BE2C (cell line): ENCODE measurements at places on chromosomes 3 and 15.

- DNase-seq: no peak
Observed at GRCh38 chr15:83960192-83960829, 275.3 kb upstream of the GOLGA6L4 start.

GRCh38 chr3:105322570-105323273 is 44.0 kb upstream of the ALCAM start:
- DNase-seq: no peak

DNA sequence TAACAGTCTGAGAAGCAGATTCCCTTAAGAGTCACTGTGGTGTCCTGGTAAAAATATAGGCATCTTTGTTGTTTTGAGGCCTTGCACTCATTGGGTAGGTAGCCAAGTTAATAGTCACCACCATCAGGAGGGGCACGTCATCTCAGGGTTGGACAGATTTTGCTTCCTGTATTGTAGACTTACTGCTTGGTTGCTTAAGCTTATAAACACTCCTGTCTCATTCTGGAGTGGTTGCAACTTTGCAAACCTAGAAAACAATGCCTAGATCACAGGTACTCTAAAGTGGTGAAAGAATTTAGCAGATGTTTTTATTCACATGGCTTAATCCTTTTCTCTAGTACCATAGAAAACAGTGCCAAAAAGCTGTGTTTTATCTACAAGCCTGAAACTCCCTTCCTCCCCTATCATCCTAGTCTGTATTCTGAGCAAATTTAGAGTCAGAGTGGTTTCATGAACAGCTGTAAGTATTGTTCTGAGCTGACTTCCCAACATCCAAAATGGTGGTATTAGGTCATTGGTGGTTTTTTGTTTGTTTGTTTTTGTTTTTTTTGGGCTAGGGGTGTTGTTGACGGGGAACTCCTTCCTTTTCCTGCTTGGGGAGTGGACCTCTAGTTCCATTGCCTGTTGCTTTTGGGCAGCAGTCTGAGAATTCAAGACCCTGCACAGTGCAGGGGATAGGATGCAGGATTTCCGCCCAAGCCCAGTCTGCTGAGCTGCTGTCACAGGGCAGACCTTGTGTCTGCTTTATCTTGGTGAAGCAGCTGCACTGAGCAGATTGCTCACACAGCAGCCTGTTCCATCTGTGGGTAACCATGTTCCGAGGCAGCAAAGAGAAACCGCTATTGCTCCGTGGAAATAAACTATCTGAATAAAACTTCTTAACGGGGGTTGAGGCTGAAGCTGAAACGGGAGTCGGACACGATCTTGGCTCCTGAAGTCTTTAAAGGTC is 202.0 kb downstream of the AKAP13 start:
- peak; percentile 73 for DNase-seq

- no peak for DNase-seq
Observed at GRCh38 chr3:23494967-23495366, 291.8 kb downstream of the UBE2E2 start.

GRCh38 chr3:19598870-19599269 is 335.1 kb downstream of the EFHB start:
- DNase-seq: no peak

DNA sequence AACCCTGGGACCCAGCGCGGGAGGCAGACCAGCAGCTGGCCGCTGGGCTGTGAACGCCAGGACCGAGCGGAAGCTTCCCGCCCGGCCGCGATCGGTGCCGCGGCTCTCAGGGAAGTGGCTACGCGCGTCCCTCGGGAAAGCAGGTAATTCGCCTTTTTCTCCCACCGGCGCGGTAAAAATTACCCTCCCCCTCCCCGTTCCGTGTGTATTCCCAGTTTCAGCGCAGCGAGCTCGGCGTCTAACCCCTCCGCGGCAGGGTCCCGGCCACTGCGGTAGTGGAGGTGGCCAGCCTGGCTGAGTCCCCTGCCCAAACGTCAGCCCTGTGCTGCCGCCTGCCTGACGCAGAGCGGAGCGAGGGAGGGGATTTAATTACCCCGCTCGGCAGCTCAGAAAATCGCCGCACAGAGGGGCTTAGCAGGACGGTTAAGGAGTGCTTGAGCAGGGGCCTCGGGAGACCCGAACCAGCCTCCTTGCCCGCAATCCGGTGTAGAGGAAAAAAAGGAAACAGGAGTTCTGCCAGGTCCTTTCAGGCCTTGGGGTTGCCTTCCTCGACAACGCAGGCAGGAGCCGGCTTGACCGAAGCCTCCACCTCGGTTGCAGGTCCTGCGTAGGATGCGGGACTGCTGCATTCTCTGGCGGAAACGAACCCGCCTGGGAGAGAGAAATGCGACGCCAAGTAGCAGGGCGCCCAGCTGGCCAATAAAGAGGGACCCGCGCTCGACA is 2.9 kb downstream of the GATA2 start:
- DNase-seq: peak; percentile 67

DNA sequence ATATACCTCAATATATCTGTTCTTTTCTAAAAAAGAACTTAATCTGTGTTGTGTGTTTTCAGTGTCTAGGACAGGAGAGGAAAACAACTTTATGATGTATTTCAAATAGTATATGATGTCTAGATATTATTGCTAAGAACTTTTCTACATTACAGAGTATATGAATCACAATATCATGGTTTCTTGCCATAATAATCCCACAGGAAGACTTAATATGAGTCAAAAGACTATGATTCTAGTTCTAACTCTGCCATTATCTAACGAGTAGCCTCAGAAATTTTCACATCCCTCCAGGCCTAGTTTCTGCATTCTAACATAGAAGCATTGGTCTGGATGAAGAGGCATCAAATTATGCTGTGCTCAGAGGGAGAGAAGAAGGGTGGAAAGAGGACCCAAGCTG is 107.7 kb upstream of the SPRED1 start:
- DNase-seq: no peak

DNA sequence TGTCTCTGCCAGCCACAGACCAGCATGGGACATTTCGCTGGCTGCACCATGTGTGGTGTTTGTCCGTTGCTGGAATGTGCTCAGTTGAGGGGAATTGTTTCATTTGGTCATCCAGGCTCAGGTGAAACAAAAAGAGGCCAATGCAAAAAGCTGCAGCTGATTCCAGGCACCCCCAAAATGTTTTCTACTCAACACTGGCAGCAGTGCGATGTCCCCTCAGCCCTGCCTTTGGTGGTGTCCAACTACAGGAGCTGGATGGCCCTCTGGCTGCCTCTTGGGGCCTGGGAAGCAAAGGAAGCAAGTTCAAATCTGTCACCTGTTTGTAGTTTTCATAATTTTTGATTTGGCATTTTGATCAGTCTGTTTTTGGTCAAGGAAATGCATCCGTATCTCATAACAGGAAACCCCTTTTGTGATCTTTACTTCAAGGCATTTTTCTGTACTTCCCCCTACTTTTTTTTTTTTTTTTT is 141.8 kb downstream of the EEFSEC start:
- no peak for DNase-seq

GRCh38 chr15:57138349-57138788 is 219.9 kb downstream of the TCF12 start:
- DNase-seq: peak; percentile 54

DNA sequence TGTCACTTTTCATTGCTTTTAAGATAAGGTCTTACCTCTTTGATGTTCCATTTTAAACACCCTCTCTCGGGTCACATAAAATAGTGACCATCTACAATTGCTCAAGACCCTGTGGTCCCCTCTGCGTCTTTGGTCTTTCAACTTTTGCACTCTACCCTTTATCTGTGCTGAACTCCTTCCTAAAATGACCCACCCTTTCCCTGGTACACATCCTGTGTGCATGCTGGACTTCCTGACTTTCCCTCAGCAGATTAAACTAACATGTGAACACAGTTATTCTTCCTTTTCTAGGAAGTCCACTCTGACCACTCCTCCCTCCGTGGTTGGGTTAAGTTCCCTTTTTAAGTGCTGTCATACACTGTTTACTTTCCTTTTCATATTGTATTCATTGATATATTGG is 414.2 kb downstream of the GABRB3 start:
- DNase-seq: no peak

GRCh38 chr3:136193278-136194054 is 2.7 kb downstream of the MSL2 start:
- no peak for DNase-seq

GRCh38 chr15:48500595-48500994 is 144.9 kb downstream of the FBN1 start:
- DNase-seq: no peak

DNA sequence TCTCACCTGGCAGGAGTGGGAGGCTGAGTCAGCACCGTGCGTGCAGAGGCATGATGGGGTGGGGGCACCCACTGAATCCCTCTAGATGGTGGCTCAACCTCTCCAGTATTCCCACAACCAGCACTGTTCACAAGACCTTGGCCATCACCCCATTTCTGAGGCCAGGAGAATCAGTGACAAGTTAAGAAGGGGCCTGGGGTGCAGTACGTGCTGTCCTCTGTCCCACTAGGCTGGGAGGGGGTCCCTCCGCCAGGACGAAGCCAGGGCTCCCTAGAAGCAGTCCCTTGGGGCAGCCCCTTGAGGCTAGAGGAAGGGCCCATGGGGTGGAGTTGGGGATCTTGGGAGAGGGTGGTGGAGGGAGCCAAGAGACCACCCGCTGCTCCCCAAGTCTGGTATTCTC is 4.8 kb downstream of the MYL3 start:
- no peak for DNase-seq

- no peak for DNase-seq
Observed at GRCh38 chr15:79680720-79681119, 216.1 kb downstream of the MTHFS start.

GRCh38 chr3:193295985-193296384 is 55.0 kb downstream of the PLAAT1 start:
- no peak for DNase-seq

GRCh38 chr15:67076147-67076843 is 10.9 kb downstream of the SMAD3 start:
- no peak for DNase-seq

DNA sequence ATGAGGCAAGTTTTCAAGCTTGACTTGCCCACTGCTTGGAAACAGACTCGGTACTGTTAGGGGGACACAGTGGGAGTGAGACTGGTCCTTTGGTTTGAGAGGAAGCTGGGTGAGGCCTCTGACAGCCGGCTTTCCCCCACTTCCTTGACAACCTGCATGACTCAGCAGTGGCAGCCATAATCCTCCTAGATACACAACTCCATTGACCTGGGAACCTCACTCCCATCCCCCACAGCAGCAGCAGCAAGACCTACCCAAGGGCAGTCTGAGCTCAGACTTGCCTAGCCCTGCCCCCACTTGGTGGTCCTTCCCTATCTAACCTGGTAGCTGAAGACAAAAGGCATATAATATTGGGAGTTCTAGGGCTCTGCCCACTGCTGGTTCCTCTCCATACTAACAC is 1043.5 kb upstream of the ALCAM start:
- DNase-seq: no peak

GRCh38 chr3:108818404-108818803 is 4.2 kb upstream of the TRAT1 start:
- peak; percentile 29 for DNase-seq

DNA sequence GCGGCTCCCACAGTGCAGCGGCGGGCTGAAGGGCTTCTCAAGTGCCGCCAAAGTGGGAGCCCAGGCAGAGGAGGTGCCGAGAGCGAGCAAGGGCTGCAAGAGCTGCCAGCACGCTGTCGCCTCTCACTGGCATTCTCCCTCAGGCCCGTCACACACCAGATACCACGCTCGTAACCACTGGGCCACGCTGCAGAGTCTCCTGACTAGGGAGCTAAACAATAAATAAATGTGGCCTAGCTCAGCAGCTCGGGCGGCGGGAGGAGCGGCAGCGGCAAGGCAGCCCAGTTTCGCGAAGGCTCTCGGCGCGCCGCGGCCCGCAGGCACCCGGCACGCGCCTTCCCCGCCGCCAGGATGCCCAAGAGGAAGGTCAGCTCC is 55.9 kb upstream of the FAM174B start:
- no peak for DNase-seq

DNA sequence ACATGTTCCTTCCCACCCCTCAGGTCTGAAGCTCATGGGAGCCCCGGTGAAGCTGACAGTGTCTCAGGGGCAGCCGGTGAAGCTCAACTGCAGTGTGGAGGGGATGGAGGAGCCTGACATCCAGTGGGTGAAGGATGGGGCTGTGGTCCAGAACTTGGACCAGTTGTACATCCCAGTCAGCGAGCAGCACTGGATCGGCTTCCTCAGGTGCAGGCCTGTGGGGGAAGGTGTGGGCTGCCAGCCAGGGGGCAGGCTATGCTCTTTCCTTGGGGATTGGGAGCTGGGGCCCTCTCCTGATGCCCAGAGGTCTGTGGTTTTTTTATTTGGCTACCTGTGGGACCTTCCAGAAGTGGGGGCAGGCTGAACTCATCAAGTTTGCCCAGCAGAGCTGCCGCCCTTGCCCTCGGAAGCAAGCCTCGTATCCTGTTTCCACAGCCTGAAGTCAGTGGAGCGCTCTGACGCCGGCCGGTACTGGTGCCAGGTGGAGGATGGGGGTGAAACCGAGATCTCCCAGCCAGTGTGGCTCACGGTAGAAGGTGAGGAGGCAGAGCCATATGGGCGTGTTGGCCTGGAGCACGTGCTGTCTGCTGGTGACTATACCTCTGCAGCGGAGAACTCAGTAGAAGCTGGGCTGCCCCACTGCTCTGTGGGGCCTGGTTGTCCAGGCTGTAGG is 2.2 kb downstream of the TYRO3 start:
- DNase-seq: no peak

DNA sequence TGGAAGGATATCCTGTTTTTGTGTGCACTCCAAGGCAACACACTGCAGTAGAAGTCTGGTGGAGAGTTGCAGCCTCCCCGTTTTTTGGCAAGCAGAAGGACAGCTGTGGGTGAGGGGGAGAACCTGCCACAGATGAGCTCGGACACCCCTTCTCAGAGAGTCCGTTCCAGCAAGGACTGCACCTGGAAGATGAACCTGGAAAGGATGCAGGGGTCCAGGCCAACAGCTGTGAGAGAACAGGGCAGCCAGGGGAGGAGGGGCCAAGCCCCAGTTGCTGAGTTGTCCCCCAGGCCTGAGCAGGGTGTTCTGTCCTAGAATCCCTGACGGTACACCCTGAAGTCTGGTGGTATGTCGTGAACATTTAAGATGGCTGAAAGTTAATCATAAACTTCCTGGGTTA is 30.2 kb downstream of the ZXDC start:
- no peak for DNase-seq

GRCh38 chr15:80523746-80524145 is 119.6 kb downstream of the ARNT2 start:
- DNase-seq: no peak

GRCh38 chr15:91278951-91279350 is 178.9 kb downstream of the SV2B start:
- DNase-seq: no peak

GRCh38 chr3:106420628-106421027 is 551.8 kb upstream of the CBLB start:
- DNase-seq: no peak

GRCh38 chr3:12875857-12876836 is 34.8 kb upstream of the RPL32 start:
- peak; percentile 84 for DNase-seq

DNA sequence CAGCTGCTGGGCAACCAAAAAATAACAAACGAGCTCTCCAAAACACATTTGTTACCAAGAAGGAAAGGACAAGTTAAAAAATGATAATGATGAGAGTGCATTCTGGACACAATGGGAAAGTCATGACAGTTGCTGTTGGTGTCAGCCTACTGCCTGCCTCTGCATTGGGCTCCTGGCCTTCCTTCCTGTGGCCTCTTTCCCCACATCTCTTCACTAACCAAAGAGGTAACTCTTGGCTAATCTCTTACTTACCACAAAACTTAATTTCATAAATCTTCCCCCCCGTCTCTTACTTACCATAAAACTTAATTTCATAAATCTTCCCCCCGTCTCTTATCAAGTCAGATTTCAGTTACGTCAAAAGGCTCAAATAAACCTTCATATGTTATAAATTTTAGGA is 58.6 kb downstream of the AGTR1 start:
- DNase-seq: no peak
